ENCODE measurements at places on chromosomes 2 and 18.

DNA sequence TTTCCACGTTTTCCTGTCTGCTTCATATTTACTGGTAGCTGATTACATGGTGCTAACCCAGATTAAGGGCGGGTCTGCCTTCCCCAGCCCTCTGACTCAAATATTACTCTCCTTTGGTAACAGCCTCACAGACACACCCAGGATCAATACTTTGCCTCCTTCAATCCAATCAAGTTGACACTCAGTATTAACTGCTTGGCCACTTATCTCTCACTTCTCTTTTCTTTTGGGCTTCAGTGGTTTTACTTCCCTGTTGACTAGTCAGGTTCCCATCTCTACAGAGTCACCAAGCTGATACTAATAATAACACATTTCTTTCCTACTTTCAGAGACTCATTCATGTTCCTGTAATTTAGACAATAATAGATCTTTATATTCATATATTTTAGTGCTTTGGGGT, 302.2 kb upstream of the MAP2 start:
- no peak for DNase-seq

- no peak for DNase-seq
Measured at GRCh38 chr2:224584785-224585210, 365 bp downstream of the CUL3 start.

GRCh38 chr18:63192126-63192884, 127.3 kb downstream of the BCL2 start:
- no peak for DNase-seq

- no peak for DNase-seq
Measured at GRCh38 chr18:388200-388599, 112.3 kb downstream of the COLEC12 start.

GRCh38 chr2:136210455-136210805, 92.5 kb upstream of the CXCR4 start:
- DNase-seq = no peak

- DNase-seq = no peak
Measured at GRCh38 chr2:26840937-26841610, 6.9 kb upstream of the DPYSL5 start.

GRCh38 chr18:28127228-28127627, 49.7 kb downstream of the CDH2 start:
- no peak for DNase-seq

Data from LNCaP clone FGC (cell line).